Left hindlimb (tissue), 1 donor: ENCODE measurements at places on chromosomes 1 and 21.
A peak's percentile ranks its signal among the peaks of the same experiment; 100 is the strongest.

- DNase-seq: no peak
These were observed 138.3 kb downstream of the CLEC20A start for GRCh38 chr1:178358456-178358855.

- DNase-seq: peak; percentile 28
These were observed 19.8 kb downstream of the COL6A2 start for GRCh38 chr21:46117586-46118315.

- no peak for DNase-seq
These were observed 16.9 kb upstream of the POGK start for GRCh38 chr1:166822385-166822784.

- no peak for DNase-seq
These were observed 12.9 kb downstream of the RGS18 start for GRCh38 chr1:192171123-192171522.

- no peak for DNase-seq
These were observed 28.9 kb downstream of the ZSCAN20 start for GRCh38 chr1:33501309-33501708.

DNA sequence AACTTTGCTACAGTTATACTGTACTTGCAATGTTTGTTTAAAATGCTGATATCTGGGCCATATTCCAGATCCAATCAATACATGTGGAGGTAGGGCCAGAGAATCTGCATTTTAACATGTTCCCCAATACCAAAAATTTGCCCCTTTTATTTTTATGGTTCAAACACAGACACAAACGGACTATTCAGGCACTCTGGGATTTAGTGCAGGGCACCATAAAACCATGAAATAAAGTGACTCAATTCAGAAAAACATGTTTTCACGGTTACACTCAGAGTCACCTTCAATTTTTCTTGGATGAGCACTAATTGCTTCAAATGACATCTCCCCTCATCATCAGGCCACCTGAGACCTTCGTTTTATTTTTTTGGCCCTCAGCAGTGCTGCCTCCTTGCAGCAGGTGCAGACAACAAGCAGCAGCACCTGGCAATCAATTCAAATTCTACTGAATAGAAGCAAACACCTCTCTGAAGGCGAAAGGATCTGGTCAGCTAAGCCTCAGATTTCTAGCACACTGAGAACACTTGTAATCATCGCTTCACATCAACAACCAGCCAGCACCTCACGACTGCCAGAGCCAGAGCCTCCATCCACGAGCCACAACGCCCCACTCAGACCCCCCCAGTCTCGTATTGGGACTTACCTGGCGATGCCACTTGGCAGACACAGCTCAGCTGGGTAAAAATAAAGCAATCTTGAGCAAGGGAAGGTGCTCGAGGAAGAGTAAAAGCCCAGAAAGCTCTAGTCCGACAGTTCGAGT is 1.1 kb downstream of the ERO1B start:
- DNase-seq: no peak

DNA sequence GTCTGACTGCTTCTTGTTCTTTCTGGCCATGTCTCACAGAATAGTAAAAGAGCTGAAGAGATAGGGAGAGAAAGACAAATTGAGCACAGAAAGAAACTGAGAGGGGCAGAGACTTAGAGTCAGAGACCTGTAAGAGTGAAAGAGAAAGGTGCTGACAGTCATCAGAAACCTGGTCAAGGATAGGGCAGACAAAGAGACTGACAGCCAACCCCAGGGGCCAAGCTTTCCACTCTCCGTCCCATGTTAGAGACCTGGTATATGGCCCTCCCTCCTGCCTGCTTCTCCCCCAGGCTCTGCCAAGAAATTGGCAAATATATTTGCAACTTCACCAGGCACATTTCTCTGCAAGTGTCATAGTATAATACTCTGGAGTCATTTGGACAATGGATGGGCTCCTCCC is 64.6 kb downstream of the RHBG start:
- no peak for DNase-seq

DNA sequence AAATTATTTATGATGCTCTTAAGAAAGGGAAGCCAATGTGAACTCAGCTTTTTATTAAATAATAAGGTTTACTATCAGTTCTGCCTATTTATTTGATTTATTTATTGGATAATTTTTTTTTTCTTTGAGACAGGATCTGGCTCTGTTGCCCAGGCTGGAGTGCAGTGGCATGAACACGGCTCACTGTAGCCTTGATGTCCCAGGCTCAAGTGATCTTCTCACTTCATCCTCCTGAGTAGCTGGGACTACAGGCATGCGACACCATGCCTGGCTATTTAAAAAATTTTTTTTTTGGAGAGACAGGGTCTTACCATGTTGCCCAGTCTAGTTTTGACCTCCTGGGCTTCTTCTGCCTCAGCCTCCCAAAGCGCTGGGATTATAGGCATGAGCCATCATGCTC is 21.0 kb upstream of the DNAJC28 start:
- no peak for DNase-seq

- no peak for DNase-seq
These were observed 207.5 kb downstream of the MATN1 start for GRCh38 chr1:30515755-30516484.

DNA sequence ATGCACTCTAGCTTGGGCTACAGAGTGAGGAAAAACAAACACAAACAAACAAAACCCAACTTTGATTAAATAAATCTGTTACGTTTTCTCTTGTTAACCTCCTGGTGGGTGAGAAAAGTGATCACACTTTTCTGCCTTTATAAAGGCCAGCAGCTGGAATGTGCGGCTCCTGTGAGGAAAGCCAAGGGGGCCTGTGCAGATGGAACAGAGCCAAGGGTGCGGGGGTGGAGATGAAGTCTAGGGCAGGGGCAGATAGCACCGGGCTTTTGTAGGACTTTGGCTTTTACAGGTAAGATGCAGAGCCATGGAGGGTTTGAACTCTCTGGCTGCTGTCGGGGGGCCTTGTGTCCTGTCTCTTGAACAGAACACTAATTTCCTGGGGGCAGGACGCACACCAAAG is 40.7 kb upstream of the GPR37L1 start:
- no peak for DNase-seq

GRCh38 chr1:31189696-31190674 is 49.7 kb downstream of the NKAIN1 start:
- DNase-seq: no peak

- DNase-seq: peak; percentile 25
These were observed 9.8 kb downstream of the TNFRSF18 start for GRCh38 chr1:1196431-1197187.

DNA sequence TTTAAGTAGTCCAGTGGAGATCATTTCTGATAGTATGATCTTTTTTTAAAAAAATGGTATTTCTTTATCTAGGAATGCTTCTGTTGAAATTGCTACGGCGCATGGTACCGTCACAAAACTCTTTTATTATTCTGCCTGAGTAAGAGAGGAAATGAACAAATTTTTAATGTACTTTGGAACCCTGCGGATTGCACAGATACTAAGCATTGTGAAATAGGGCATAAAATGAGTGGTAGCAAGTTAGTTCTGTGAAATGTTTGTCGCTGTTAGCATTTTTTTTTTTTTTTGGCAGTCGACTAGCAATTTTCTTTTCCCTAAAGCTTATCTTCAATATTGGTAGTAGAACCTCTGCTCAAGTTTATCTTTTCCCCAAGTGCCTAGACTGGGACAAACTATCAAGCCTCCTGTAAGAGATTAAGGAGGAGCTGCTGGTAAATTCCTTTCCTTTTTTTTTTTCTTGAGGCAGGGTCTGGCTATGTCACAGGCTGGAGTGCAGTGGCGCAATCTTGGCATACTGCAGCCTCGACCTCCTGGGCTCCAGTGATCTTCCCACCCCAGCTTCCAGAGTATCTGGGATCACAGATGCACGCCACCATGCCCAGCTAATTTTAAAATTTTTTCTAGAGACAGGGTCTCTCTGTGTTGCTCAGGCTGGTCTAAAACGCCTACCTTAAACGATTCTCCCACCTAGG is 2.2 kb downstream of the ITSN1 start:
- DNase-seq: no peak

GRCh38 chr1:185144233-185144632 is 12.5 kb downstream of the TRMT1L start:
- no peak for DNase-seq

DNA sequence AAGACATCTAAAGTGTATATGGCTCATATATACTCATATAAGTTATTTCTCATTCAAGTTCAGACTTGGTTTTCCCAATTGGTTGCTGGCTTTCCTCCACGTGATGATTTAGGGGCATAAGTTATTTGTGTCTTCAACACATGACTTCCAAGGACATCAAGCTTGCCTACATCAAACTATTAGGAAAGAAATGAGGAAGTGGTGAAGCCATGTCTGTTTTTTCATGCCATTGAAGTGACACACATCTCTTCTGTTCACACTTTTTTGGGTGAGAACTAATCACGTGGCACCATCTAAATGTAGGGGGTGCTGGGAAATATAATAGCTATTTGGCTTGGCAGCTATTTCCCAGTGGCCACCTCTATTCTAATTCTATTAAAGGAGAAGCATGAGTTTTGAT is 282.1 kb downstream of the OMA1 start:
- DNase-seq: no peak

- DNase-seq: no peak
These were observed 5.9 kb downstream of the IARS2 start for GRCh38 chr1:220099826-220100225.

- DNase-seq: no peak
These were observed 504 bp downstream of the SCCPDH start for GRCh38 chr1:246724731-246725095.

- DNase-seq: no peak
These were observed 259.6 kb upstream of the PLD5 start for GRCh38 chr1:242784084-242784483.

DNA sequence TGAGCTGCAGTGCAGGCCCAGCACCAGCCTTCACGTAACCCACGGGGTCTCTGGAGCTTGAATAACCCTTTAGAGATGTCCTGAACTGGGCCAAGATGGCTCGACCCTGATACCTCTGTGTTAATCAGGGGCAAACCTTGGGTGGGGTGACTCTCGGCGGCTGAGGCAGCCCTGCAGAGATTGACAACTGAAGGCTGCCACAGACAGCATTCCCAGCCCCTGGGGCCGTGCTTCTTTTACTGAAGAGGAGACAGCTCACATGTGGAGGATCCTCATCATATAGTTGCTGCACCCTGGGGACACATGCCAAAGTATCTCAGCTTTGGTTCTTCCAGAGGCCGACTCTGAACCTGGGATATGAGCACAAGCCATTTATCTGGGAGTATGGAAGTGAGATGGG is 57.3 kb upstream of the PTGFRN start:
- no peak for DNase-seq

- no peak for DNase-seq
These were observed 245.1 kb downstream of the MATN1 start for GRCh38 chr1:30478283-30478682.

- peak; percentile 29 for DNase-seq
These were observed 39.8 kb downstream of the COL6A1 start for GRCh38 chr21:46021398-46021797.

DNA sequence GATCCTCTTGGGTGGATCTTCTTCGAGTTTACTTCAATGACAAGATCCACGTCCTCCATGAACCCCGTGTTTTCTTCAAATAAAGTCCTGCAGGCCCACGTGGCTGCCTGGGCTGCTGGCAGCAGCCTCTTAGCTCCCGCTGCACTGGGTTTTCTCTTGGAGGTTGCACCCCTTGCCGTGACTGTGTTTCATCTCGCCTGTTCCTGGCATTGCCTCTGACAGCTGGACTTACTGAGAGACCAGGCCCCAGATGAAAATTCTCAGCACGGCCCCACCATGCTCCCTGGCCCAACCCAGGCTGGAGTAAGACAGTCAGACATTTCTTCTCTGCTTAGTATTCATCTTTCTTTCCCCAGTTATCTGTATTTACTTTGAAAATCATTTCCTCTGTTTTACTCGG is 274.8 kb upstream of the RUNX1 start:
- DNase-seq: no peak

DNA sequence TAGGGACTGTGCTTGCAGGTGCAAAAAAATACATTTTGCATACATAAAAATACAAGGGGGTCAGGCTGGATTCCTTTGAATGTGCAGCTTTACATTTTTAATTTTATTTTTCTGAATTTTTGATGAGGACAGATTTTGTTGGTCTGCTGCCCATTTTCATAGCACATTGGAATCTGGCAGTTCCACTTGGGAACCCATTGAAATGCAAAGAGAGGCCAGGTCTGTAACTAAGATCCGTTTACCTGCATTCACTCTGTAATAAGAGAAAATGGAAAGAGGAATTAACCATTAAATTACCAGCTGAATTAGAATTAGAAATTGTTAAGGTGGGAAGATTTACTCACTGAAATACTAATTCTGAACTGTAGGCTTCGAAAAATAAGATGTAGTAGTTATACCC is 221.6 kb downstream of the DAB1 start:
- no peak for DNase-seq

- DNase-seq: no peak
These were observed 36.7 kb upstream of the MTF2 start for GRCh38 chr1:93042187-93043056.

GRCh38 chr1:213296558-213296957 is 245.5 kb downstream of the RPS6KC1 start:
- DNase-seq: no peak

DNA sequence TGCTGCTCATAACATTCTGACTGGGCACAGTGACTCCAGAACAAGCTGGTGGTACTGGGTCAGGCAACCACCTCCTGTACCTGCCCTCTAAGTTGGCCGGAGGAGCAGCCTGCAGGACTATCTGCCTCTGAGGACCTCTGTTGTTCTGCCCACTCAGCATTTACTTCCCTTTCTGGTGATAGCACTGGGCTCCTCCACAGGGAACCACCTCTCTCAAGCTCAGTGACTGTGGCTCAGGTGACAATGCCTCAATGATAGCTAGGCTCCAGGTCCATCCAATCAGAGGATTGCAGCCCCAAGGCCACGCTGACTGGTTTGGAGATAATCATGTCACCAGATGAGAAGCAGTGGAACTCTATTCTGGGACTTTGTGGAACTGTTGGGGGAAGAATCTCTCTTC is 15.8 kb downstream of the SLC41A1 start:
- DNase-seq: no peak

- DNase-seq: no peak
These were observed 24.0 kb upstream of the ADAM30 start for GRCh38 chr1:119920104-119920968.

- DNase-seq: no peak
These were observed 44.6 kb downstream of the RCAN1 start for GRCh38 chr21:34570313-34570712.

DNA sequence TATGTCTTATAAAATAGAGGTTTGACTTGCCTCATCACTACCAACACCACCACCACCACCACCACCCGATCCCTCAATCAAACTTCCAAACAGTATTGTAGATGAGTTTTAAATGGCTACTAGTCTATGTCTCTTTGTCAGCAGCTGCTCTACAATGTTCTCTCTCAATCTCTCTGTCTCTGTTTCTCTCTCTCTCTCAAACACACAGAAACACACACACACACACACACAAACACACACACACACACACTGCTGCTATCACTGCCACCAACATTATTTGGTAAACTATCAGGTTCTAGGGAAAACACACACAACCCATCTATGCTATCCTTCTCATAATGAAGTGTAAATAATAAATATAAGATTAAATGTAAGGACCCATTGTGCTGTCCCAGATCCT is 2.4 kb downstream of the TNFSF4 start:
- no peak for DNase-seq
